ENCODE measurements at places on chromosomes 7 and 10. TPM values are rescaled to one million over a fixed set of nuclear protein-coding genes. Genes with fewer than 3 reads are reported as not detected.

CREB5 gene
- total RNA-seq: 10.6 TPM

GLCCI1 gene
- 1.7 TPM for total RNA-seq

AGAP4 gene
- total RNA-seq: 2.7 TPM

COL28A1 gene
- total RNA-seq: 0.24 TPM

MMP21 gene
- total RNA-seq: not detected

CUTC gene
- 14.7 TPM for total RNA-seq

FOXI2 gene
- not detected for total RNA-seq

IKZF1 gene
- not detected for total RNA-seq

PCDH15 gene
- not detected for total RNA-seq

IL15RA gene
- 1.3 TPM for total RNA-seq

CCDC3 gene
- total RNA-seq: 0.96 TPM

LBX1 gene
- total RNA-seq: not detected

STEAP1B gene
- 7.0 TPM for total RNA-seq

TNKS2 gene
- 60.2 TPM for total RNA-seq

PSAP gene
- total RNA-seq: 1,366 TPM

HOXA3 gene
- 1.7 TPM for total RNA-seq

CCL24 gene
- total RNA-seq: not detected

ZNF425 gene
- total RNA-seq: 3.1 TPM

PLCE1 gene
- 0.85 TPM for total RNA-seq

HSPB1 gene
- total RNA-seq: 153 TPM

ITPRID1 gene
- not detected for total RNA-seq

ASAH2 gene
- total RNA-seq: 0.24 TPM

SSC4D gene
- 5.3 TPM for total RNA-seq

SLC13A1 gene
- total RNA-seq: not detected

GBX1 gene
- total RNA-seq: not detected

ANKRD26 gene
- total RNA-seq: 4.1 TPM

PALD1 gene
- total RNA-seq: 0.21 TPM

CPA1 gene
- total RNA-seq: not detected

NUP42 gene
- total RNA-seq: 31.8 TPM

VWA2 gene
- 6.8 TPM for total RNA-seq

NUTM2E gene
- total RNA-seq: 0.24 TPM

LLCFC1 gene
- total RNA-seq: not detected

SH2D4B gene
- under 0.01 TPM for total RNA-seq

MYOZ1 gene
- total RNA-seq: not detected

Data from tracheal epithelial cell (primary cell).